ENCODE measurements at places on chromosomes 6 and 20. TPM values are rescaled to one million over a fixed set of nuclear protein-coding genes. Genes with fewer than 3 reads are reported as not detected.
A peak's percentile ranks its signal among the peaks of the same experiment; 100 is the strongest.

GRCh38 chr6:136282906-136283305, 6.7 kb downstream of the BCLAF1 start:
- no peaks in the 10 kb centered on the region for H3K4me1 ChIP-seq
- DNase-seq = no peak
- H3K27me3 ChIP-seq = no peaks in the 10 kb centered on the region

DNA sequence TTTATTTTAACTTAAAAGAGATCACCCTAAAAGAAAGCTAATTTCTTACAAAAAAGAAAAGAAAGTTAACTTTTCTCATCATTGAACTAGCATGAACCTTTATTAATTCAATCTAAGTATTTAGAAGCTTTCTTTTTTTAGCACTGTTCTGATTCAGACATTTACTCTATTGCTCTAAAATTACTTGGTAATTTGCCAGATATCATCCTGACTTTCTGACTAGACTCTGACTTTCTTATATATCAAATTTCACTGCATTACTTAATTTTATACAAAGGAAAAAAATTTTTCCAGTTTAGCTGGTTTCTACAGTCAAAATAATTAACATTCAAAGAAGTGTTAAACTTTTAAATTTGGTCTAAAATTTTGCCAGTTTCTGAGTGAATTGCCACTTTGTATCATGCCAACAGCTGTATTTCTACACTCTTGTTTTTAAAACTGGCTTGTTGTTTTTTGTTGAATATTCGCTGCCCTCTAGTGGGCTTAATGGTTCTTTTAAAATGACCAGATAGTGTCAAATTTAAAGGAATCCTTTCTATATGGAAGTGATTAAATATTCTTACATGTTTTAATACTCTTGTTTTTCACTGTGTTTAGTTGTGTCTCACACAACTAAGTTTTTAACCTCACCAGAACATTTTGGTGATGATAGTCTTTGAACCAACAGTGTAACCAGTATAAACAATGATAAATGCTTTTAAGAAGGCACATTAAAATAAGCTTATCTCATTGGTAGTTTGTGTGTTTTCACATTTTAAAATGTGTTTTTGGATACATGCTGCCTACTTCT, 102.0 kb downstream of the POPDC3 start:
- DNase-seq = no peak
- H3K27me3 ChIP-seq = no peaks in the 10 kb centered on the region
- no peak overlapping the region for H3K27ac ChIP-seq
- H3K4me3 ChIP-seq = no peak overlapping the region
- peaks cover 19% of the 10 kb centered on the region for H3K36me3 ChIP-seq

GRCh38 chr20:45907219-45907948, 4.6 kb downstream of the PLTP start:
- no peaks in the 10 kb centered on the region for H3K4me1 ChIP-seq
- no peak overlapping the region for H3K4me3 ChIP-seq
- peaks cover 9% of the 10 kb centered on the region for H3K36me3 ChIP-seq
- no peak overlapping the region for H3K27ac ChIP-seq

- no peak overlapping the region for H3K27ac ChIP-seq
- H3K4me1 ChIP-seq = no peaks in the 10 kb centered on the region
- no peak overlapping the region for H3K4me3 ChIP-seq
- no peaks in the 10 kb centered on the region for H3K36me3 ChIP-seq
- DNase-seq = no peak
These were observed 41.4 kb upstream of the SH3BGRL2 start for GRCh38 chr6:79589701-79590100.

DNA sequence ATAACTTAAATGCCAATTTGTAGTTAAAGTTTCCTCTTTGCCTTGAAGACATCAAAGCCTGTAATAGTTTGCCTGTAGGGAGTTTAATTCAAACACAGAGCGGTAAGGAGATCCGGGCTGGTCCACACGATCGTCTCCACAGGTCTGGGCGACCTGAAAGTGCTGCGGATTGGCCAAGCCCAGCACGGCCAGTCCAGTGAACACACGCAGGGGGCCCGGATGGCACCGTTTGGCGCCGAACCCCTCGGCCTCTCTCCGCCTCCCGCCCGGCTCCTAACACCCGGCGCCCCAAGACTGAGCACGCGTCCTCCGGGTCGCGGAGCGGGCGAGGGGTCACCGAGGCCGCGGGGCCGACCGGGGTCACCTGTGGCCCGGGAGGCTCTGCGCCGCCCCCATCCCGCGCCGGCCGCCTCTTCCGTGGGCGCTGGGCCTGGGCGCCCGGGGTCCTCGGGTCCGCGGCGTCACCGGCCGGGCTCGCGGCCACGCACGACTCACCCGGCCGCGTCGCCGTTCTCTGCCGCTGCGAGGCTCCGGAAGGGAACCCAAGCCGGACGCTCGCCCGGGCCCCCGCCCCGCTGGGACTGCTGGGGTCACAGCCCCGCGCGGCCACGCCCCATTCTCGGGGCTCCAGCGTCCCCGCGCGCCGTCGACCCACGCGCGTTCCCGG, 481 bp downstream of the SERPINB6 start:
- H3K4me1 ChIP-seq = peaks cover 2% of the 10 kb centered on the region
- 0 out of 2 replicates have a peak, but pooled peaks cover 2% of the 10 kb centered on the region for H3K27me3 ChIP-seq
- H3K4me3 ChIP-seq = peak overlapping the region; percentile 73
- H3K27ac ChIP-seq = no peak overlapping the region
- H3K36me3 ChIP-seq = no peaks in the 10 kb centered on the region
- DNase-seq = no peak

- DNase-seq = no peak
- H3K4me1 ChIP-seq = no peaks in the 10 kb centered on the region
- H3K4me3 ChIP-seq = no peak overlapping the region
- H3K27ac ChIP-seq = no peak overlapping the region
- H3K36me3 ChIP-seq = no peaks in the 10 kb centered on the region
These were observed 49.8 kb upstream of the SSTR4 start for GRCh38 chr20:22985239-22985778.

GRCh38 chr6:124723671-124724070, 238.6 kb upstream of the RNF217 start:
- H3K4me3 ChIP-seq = no peak overlapping the region
- H3K27ac ChIP-seq = no peak overlapping the region
- no peaks in the 10 kb centered on the region for H3K36me3 ChIP-seq
- DNase-seq = no peak

DNA sequence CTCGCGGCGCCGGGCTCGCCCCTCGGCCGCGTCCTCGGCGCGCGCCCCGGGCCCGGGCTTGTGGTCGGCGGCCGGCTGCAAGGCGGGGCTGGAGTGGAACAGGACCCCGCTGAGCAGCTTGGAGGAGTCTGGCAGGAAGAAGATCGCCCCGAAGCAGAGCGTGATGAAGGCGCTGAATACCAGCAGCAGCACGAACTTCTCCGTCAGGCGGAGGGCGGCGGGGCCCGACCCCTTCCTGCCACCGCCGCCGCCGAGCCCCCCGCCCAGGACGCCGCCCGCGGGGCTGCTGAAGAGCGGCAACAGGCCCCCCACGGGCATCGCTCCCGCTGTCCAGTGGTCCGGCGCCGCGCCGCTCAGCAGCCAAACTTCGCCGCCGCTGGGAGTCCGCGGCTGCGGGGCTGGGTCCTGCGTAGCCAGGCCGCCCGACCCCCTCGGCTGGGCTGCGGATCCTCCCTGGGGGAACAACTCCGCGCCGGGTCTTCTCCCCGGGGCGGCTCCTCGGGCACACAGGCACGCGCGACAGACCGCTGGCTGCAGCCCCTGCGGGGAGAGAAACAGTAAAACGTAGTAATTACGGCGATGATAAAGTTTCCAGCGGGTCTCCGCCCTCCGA, 707 bp downstream of the MAN1A1 start:
- peaks cover 3% of the 10 kb centered on the region for H3K4me1 ChIP-seq
- DNase-seq = no peak
- H3K36me3 ChIP-seq = no peaks in the 10 kb centered on the region

PSORS1C1 gene
- total RNA-seq = 0.52 TPM

DNA sequence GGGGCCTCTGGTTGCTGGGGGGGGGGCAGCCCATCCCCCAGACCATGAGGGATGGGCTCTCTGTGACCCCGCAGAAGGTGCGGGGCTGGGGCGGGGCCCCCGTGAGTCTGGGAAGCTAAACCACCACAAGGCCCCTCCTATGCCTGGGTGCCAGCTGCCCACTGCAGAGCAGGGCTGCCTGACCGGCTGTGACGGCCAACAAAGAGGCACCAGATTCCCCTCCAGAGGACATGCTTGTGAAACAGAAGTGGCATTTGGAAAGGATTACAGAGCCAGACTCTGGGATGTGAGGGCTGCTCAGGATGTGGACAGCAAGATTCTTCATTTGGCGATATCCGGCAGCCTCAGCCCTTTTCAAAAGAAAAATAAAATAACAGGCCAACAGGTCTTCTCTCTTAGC, 16.5 kb upstream of the NTSR1 start:
- no peak overlapping the region for H3K27ac ChIP-seq
- no peaks in the 10 kb centered on the region for H3K36me3 ChIP-seq
- no peak for DNase-seq
- H3K27me3 ChIP-seq = no peaks in the 10 kb centered on the region
- H3K4me1 ChIP-seq = no peaks in the 10 kb centered on the region
- no peak overlapping the region for H3K4me3 ChIP-seq

FLRT3 gene
- total RNA-seq = 0.80 TPM

- no peak for DNase-seq
- H3K4me1 ChIP-seq = no peaks in the 10 kb centered on the region
- no peaks in the 10 kb centered on the region for H3K36me3 ChIP-seq
- no peak overlapping the region for H3K27ac ChIP-seq
- no peak overlapping the region for H3K4me3 ChIP-seq
- no peaks in the 10 kb centered on the region for H3K27me3 ChIP-seq
These were observed 119.7 kb downstream of the SH3BGRL2 start for GRCh38 chr6:79750806-79751205.

DNA sequence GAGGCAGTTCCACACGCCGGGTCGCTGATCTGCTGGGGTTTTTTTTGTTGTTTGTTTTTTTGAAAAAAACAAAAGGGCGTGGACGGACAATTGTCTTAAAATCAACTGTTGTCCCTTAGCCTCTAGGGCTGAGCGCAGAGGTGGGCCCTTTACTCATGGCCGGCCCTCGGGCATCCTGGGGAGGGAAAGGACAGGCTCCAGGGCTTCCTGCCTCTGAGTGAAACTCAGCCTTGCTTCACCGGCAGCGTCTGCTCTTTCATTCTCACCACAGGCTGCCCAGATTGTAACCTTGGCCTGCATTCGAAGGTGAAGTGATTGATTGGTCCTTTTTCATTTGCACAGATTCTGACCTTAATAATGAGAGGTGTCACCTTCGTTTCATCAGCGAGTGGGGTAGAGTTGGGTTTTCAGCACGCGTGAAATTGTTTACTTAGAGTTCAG, 797 bp downstream of the SMIM13 start:
- peak overlapping the region; percentile 36 for H3K27ac ChIP-seq
- DNase-seq = no peak
- no peaks in the 10 kb centered on the region for H3K36me3 ChIP-seq
- H3K4me3 ChIP-seq = peak overlapping the region; percentile 99
- H3K4me1 ChIP-seq = no peaks in the 10 kb centered on the region

TMEM151B gene
- total RNA-seq = 15.5 TPM

DNA sequence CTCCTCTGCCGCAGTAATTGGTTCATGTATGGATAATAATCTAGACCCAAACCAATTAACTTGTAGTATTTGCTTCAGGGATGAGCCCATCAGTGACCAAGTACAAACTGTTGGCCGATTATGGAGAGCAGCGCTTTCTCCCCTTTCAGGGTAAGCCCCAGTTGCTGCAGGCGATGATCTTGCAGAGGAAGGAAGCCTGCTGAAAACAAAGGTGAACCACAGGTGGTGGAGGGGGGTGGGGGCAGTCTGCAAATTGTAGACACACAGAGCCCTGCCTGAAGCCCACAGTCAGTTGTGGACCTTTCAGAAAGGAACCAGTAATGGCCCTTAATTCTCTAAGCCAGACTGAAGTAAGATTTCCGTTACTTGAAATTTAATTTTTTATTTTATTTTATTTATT, 167.9 kb upstream of the JARID2 start:
- no peaks in the 10 kb centered on the region for H3K27me3 ChIP-seq
- peaks cover 9% of the 10 kb centered on the region for H3K4me1 ChIP-seq
- H3K4me3 ChIP-seq = peak overlapping the region; percentile 6
- no peak overlapping the region for H3K27ac ChIP-seq
- peak; percentile 88 for DNase-seq
- no peaks in the 10 kb centered on the region for H3K36me3 ChIP-seq

MEI4 gene
- total RNA-seq = 0.23 TPM

- DNase-seq = no peak
- H3K27ac ChIP-seq = no peak overlapping the region
- no peak overlapping the region for H3K4me3 ChIP-seq
- H3K36me3 ChIP-seq = no peaks in the 10 kb centered on the region
These were observed 26.3 kb downstream of the ELOVL5 start for GRCh38 chr6:53322188-53323029.

BLOC1S5 gene
- 15.4 TPM for total RNA-seq

DNA sequence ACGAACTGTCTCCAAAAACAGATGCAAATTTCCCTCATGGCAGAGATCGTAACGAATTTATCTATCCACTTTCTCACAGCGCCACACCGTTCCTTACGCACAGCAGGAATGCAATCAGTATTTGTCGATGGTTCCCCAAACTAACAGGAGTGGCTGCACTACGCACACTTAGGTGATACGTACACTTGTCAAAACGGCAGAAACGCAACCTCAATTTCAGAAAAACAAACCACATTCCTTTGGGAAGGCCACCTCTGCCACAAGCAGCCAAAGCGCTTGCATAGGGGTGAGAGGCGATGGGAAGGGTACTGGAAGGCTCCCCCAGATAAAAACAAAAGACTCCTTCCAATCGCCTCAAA, 638 bp downstream of the MDN1 start:
- H3K36me3 ChIP-seq = no peaks in the 10 kb centered on the region
- no peak for DNase-seq
- H3K4me1 ChIP-seq = peaks cover 18% of the 10 kb centered on the region

NT5DC1 gene
- 72.7 TPM for total RNA-seq

DNA sequence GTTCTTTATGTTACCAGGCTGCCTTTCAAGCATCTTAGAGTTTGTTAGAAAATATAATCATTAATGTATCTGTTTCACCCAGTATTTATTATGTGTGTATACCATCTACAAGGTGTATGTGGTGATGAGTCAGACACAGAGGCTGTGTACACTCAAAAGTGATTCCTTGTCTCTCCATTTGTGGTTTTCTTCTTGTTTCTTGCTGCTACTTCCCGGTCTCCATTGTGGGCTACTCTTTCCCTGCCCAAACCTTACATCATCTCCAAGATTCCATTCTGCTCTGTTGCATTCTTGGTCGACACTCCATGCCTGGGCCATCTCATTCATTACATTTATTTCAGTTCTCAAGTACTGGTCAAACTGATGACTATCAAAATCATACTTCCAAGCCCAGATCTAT, 182.2 kb upstream of the STXBP5 start:
- no peaks in the 10 kb centered on the region for H3K4me1 ChIP-seq
- H3K4me3 ChIP-seq = no peak overlapping the region
- DNase-seq = no peak
- no peaks in the 10 kb centered on the region for H3K27me3 ChIP-seq

GRCh38 chr6:792662-793061, 99.7 kb upstream of the EXOC2 start:
- H3K27ac ChIP-seq = no peak overlapping the region
- H3K4me1 ChIP-seq = peaks cover 3% of the 10 kb centered on the region
- no peaks in the 10 kb centered on the region for H3K27me3 ChIP-seq
- no peak overlapping the region for H3K4me3 ChIP-seq
- no peak for DNase-seq
- no peaks in the 10 kb centered on the region for H3K36me3 ChIP-seq

KHDC3L gene
- 0.42 TPM for total RNA-seq
